Heart right ventricle (tissue), 16 donors: ENCODE measurements at places on chromosomes 16 and 17.
A peak's percentile ranks its signal among the peaks of the same experiment; 100 is the strongest.

DNA sequence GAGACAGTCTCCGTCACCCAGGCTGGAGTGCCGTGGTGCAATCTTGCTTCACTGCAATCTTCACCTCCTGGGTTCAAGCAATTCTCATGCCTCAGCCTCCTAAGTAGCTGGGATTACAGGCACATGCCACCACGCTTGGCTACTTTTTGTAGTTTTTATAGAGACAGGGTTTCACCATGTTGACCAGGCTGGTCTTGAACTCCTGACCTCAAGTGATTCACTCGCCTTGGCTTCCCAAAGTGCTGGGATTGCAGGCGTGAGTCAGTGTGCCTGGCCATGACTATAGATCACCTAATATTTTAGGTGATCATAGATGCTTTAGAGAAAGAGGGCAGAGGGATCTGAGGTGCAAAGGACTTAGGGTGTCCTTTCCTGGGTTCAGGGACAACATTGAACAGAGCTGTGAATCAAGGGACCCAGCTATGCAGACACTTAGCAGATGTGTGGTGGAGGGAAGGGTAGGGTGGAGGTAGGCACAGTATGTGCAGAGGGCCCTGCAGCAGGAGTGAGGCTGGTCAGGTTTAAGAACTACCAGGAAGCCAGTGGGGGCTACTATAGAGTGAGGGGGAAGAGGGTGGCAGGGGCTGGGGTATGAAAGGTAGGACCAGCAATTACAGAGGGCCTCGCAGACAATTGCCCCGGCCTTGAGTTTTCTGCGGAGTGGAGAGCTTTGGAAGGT, 116.5 kb downstream of the CMIP start:
- no peak for DNase-seq

GRCh38 chr17:8069587-8069860, 18.0 kb downstream of the ALOX12B start:
- no peak for DNase-seq

GRCh38 chr17:47741109-47741792, 8.2 kb downstream of the TBX21 start:
- DNase-seq = no peak

GRCh38 chr16:19696328-19696727, 21.7 kb downstream of the KNOP1 start:
- DNase-seq = peak; percentile 92

DNA sequence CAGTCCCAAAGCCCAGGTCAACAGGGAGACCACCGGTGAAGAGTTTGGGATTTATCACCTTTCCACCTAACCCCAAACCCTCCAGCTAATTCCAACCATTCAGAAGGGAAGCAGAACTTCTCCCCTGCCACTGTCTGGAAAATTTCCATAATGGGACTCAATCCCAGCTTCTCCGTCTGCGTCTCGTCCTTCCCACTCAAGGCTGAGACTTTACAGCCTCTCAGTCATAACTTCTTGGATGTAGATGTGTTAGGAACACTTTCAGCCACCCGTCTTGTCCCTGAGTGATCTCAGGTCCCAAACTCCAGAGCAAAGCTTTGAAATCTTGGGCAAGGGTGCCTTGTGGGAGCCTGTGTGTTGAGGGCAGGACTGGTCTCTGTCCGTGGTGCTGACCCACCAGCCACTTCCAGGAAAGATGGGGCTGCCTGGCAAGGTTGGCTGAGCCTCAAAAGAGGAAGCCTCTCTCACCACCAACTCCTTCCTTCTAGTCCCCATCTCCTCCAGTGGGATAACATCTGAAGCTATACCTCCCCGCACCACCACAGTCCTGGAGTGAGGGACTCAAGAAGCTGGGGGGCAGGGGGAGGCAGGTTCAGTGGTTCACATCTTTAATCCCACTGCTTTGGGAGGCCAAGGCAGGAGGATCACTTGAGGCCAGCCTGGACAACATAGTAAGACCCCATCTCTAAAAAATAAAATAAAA, 9.3 kb downstream of the GAS2L2 start:
- no peak for DNase-seq
